ENCODE measurements at places on chromosomes 3 and 15.

- no peak for DNase-seq
Measured at GRCh38 chr15:47363653-47364052, 353.7 kb upstream of the SEMA6D start.

- DNase-seq = no peak
Measured at GRCh38 chr3:132561003-132561402, 36.1 kb upstream of the ACKR4 start.

GRCh38 chr3:53181024-53181371 lies 20.0 kb downstream of the PRKCD start:
- no peak for DNase-seq

- DNase-seq = no peak
Measured at GRCh38 chr3:182516597-182517336, 276.5 kb upstream of the ATP11B start.

DNA sequence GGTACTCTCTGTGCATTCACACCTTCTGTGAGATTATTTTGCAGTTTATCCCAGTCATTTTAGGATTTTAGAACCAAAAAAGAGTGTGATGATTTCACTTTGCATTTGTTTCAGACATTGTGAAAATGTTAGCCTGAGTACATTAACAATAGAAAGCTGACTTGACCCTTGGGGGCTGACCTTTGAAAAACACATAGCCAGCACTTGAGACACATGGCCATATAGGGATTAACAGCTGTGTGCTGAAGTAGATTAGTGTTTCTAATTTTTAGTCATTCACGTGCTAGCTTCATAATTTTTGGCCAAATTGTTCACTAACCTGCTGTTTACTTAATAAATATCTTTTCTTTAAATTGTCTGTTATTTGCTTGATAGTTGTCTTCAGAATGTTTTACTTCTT lies 3.5 kb downstream of the FEM1B start:
- no peak for DNase-seq

GRCh38 chr3:176633511-176633910 lies 563.8 kb downstream of the TBL1XR1 start:
- no peak for DNase-seq

- DNase-seq = no peak
Measured at GRCh38 chr15:27084844-27085243, 113.9 kb downstream of the GABRG3 start.

All from CD4-positive, alpha-beta T cell treated with Interleukin-15 for 1 hour (primary cell).